ENCODE measurements at places on chromosomes 2 and 18.

GRCh38 chr18:62030091-62030985 lies 137.5 kb upstream of the RNF152 start:
- no peak for DNase-seq

GRCh38 chr2:191066919-191067233 lies 52.9 kb upstream of the STAT1 start:
- no peak for DNase-seq

- DNase-seq: peak; percentile 60
Measured at GRCh38 chr2:109031476-109032228, 42.6 kb upstream of the EDAR start.

DNA sequence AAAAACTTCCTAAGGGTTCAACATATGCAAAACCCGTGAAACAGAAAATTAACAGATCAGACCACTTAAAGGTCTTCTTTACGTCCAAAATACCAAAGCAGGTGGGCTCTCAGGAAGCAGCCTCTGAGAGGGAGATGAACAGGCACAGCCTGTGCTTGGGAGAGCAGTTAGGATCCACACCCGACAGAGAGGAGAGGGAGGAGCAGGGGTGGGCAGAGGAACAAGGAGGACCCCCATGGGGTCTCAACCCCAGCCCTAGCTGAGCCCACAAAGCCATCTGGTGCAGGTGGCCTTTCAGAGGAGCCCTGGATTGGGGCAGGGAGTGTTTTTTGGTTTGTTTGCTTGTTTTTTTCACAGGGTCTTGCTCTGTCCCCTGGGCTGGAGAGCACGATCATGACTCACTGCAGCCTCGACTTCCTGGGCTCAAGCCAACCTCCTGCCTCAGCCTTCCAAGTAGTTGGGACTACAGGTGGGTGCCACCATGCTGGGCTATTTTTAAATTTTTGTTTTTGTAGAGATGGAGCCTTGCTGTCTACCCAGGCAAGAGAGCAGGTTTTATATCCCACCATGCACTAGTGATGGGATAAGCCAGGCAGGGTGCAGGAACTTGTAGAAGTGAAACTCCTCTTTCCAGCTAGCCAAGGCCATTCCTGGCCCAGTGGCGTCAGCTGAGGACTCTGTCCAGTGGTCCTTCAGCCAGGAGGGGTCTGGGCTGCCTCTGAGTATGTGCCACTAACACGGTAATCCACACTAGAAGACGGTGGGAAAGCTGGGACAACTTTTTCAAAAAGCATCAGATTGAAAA lies 154.1 kb upstream of the HDAC4 start:
- DNase-seq: no peak

- DNase-seq: no peak
Measured at GRCh38 chr18:33579349-33580215, 1.6 kb downstream of the ASXL3 start.

Data from HEK293T (cell line).